Articular chondrocyte of knee joint (primary cell): ENCODE measurements at places on chromosomes 2 and 18. TPM values are rescaled to one million over a fixed set of nuclear protein-coding genes. Genes with fewer than 3 reads are reported as not detected.

MATN3 gene
- total RNA-seq = 2.8 and 4.3 TPM in 2 replicates

MGAT5 gene
- 23.9 and 45.3 TPM in 2 replicates for total RNA-seq

AP1S3 gene
- total RNA-seq = 61.7 and 97.0 TPM in 2 replicates

CTAGE1 gene
- not detected in 2 replicates for total RNA-seq

SLC16A14 gene
- 1.6 and 2.3 TPM in 2 replicates for total RNA-seq

SPP2 gene
- not detected in 2 replicates for total RNA-seq

CPS1 gene
- total RNA-seq = 28.2 and 37.2 TPM in 2 replicates

TSHZ1 gene
- total RNA-seq = 9.3 and 9.5 TPM in 2 replicates

COL6A3 gene
- 1,743 and 2,116 TPM in 2 replicates for total RNA-seq

DSG1 gene
- total RNA-seq = not detected in 2 replicates

C1GALT1C1L gene
- total RNA-seq = 0.76 and 1.8 TPM in 2 replicates

CNDP2 gene
- 34.8 and 35.1 TPM in 2 replicates for total RNA-seq

FAM228B gene
- total RNA-seq = 17.9 and 21.4 TPM in 2 replicates
